Activated naive CD8-positive, alpha-beta T cell treated with anti-CD3 and anti-CD28 coated beads, Interleukin-2, amount 50 U/mL, for 24 hours (primary cell): ENCODE measurements at places on chromosomes 1 and 21.

DNA sequence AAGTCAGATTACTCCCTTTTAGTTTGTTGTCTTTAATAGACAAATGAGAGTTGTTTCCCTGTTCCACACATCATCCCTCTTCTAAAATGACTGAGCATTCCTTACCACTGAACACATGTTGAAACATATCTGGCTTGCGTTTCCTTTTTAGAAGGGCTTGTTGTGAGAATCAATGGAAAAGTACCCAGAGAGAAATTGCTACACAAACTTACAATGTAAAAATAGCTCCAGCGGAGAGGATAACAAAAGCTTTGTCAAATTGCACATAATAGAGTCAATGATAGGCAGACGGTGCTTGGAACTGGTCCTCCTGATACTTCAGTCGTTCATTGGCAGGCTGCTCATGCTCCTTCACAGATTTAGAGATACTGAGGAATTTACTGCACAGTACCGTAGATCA, 123.9 kb downstream of the CYYR1 start:
- DNase-seq, result no peak

DNA sequence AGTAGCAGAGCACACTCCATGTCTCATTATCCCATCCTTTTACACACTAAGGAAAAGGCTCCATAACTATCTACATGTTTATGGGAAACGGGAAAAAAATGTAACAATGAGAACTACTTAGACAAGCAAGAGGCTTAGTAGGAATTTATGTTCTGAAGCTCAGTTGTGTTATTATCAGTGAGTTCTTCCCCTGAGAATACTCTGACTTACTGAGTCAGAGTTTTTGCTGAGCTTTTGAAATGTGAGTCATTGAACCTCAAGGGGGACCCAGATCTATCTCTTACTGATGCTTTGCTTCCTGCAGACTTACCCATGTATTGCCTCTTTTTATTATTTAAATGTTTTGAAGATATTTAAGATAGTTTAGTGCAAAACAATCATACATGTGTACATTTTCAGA, 20.1 kb downstream of the CFHR5 start:
- no peak for DNase-seq

DNA sequence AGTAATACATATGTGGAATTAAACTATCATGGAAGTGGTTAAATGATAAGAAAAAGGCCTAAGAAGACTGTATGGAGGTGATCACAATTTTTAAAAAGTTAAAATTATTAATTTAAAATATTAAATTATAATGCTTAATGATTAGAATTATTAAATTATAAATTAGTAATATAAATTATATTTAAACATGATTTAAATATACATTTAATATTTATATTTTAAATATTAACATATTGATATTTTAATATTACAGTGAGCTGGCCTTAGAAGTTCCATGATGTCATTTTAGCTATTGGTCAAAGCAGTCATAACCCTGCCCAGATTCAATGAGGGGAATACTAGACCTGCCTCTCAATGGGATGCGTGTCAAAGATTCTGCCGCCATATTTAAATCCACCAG, 281.2 kb downstream of the PRDM2 start:
- DNase-seq, result no peak

- DNase-seq, result no peak
Measured at GRCh38 chr1:8889925-8890785, 11.7 kb upstream of the ENO1 start.

DNA sequence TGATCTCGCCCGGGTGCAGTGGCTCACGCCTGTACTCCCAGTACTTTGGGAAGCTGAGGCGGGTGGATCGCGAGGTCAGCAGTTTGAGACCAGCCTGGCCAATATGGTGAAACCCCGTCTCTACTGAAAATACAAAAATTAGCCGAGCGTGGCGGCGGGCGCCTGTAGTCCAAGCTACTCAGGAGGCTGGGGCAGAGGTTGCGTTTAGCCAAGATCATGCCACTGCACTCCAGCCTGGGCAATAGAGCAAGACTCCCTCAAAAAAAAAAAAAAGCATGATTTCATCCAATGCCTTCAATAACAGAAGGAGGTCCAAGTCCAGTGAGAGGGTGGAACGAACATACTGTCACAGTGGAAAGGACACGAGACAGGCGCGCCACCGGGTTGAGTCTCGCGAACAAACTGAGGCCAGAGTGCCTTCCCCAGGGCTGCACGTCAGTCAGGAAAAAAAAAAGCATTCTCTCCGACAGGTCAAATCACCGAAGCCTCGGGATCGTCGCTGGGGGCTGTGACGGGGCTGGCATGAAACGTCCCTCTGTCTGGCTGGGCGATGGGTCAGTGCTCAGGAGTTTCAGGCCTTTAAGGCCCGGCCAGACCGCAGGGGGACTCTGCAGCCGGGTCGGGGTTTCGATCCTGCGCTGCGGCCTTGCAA, 8.4 kb upstream of the CROCC start:
- no peak for DNase-seq

DNA sequence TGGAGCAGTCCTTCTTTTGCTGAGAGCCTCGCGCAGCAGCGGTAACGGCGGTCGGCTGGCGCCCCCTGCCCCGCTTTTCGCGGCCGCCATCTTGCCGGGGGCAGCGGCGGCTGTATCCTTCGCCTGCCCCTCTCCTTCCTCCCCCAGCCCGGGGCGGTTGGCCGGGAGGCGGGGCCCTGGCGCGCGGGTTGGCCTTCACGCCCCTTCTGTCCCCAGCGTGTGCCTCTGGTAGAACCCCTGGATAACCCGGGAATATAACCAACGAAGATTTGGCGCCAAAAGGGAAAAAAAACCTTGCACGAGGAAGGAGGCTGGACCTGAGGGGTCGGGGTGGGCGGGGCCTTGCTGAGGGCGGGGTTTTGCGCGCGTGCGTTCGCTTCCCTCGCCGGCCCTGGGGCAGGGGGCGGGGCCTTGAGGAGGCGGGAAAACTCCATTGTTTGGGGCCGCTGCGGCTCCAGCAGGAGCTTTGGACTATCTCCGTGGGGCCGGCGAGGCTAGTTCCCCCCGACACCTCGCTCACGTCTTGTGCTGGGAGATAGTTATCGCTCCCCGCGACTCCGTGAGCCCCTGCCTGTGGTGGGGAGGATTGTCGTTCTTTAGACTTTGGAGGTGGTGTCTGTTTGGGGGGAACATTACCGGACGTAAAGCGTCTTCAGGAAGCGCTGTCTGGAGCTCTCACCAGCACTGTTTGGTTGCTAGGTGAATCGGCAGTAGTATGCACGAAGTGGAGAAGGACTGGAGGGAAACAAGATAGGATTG, 689 bp downstream of the NASP start:
- DNase-seq, result peak; percentile 91

- no peak for DNase-seq
Measured at GRCh38 chr1:54986025-54986424, 5.6 kb downstream of the TMEM61 start.
